CD4-positive, alpha-beta T cell treated with Interleukin-10 for 1 hour (primary cell): ENCODE measurements at places on chromosomes 11 and 22.

DNA sequence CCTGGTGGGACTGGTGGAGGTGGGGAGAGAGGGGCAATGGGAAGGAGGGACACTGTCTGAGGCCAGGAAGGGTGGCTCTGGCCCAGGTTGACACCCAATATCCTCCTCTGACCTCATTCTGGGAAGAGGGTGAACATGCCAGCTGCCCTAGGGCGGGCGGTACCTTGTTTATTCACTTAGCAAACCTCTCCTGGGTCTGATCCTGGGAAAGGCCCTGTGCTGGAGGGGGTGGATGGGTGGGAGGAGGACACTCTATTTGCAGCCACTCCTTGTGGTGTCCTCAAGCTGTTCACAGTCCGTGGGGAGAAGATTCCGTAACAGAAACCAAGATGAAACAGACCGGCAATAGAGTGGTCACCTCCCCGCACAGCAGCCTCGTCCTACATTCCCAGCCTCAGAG lies 49.7 kb upstream of the EIF3D start:
- no peak for DNase-seq

DNA sequence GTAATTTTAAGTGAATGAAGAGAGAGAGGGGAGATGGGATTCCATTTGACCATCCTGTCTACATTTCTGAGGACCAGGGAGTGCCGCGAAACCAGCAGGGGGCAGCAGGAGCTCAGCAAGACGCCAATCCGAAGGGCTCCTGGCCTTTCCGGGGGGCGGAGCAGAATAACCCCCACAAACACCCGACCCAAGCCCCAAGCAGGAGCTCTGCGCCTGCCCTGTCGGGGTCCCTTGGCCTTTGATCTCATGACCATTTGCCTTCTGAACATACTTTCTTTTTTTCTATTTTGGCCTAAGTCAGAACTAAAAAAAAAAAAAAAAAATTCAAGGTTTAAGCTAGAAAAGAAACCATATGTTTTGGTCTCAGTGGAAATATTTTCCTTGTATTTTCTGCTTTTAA lies 21.9 kb upstream of the SCN2B start:
- DNase-seq: peak; percentile 83

- DNase-seq: no peak
These were observed 780 bp upstream of the ALDH3B2 start for GRCh38 chr11:67675058-67675747.

DNA sequence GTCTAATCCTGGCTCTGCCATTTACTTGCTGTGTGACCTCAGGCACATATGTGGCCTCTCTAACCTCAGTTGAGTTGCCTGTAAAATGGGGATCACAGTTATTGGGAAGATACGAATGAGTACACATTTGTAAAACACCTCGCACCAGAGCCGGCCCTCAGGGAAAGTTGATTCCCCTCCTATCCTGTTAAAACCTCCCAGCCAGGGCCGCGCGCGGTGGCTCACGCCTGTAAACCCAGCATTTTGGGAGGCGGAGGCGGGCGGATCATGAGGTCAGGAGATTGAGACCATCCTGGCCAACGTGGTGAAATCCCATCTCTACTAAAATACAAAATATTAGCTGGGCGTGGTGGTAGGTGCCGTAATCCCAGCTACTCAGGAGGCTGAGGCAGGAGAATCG lies 7.8 kb upstream of the MYBPC3 start:
- no peak for DNase-seq

DNA sequence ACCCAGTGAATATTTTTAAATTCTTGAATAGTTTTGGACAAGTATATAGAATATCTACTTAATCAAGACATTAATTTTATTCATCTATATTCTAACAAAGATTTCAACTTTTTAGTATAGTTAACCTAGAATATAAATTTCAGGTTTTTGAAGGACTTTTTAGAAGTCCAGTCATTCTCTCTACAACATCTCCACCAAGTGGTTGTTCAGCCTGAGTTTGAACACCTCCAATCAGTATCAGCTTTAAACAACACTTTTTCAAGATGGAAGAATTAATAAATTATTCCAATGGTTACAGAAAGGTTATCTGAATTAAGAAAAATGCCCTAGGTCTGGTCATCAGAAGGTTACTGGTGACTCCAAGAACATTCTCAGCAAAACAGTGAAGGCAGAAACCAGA lies 31.8 kb downstream of the EIF3M start:
- DNase-seq: no peak

GRCh38 chr22:45163451-45164269 lies at the start of gene NUP50:
TSS of gene NUP50 (plus strand) at chr22:45163925. CDS start at chr22:45168178, 4,253 bp downstream.
- peak; percentile 97 for DNase-seq

- no peak for DNase-seq
These were observed 2.3 kb upstream of the FOLR1 start for GRCh38 chr11:72189455-72190250.

DNA sequence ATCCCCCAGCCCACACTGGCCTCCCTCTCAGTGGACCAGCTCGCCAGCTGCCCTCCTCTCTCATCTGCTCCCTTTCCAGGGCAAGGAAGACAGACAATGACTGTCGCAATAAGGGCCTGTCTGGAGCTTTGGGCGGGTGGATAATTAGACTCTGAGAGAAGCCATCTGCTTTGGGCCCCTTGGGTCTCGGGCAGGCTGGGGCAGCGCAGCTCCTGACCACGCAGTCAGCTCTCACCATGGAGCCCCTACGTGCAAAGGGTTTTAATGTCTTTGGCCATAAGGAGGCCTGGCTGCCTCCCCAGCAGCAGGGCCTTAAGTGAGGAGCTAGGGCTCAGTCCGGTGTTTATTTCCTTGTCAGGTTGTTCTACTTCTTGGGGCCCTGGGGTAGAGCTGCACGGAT lies 153.9 kb downstream of the CHST1 start:
- no peak for DNase-seq

- DNase-seq: no peak
These were observed 1342.3 kb downstream of the TBC1D22A start for GRCh38 chr22:48104766-48105165.

- DNase-seq: no peak
These were observed 96.9 kb upstream of the LARGE1 start for GRCh38 chr22:34017205-34017604.

GRCh38 chr11:69696749-69697468 lies 6.9 kb downstream of the FGF19 start:
- no peak for DNase-seq

DNA sequence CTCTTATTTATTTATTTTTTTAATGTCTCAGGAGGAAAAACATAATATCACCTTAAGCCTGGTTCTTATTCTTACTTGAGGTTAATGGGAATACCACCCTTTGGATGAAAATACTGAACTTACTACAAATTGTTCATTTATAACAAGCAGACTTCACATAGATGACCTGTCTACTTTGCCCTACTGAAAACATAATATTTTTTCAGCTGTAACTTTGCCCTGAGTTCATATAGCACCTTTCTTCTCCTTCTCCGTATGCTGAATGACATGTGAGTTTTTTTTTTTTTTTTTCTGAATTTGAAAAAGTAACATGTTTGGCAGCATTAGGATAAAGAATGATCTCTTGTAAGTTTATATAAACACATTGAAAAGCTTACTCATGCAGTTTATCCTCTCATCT lies 186.8 kb downstream of the TMEM135 start:
- no peak for DNase-seq

- no peak for DNase-seq
These were observed 565.8 kb upstream of the LRRC4C start for GRCh38 chr11:42025121-42025803.

- DNase-seq: no peak
These were observed 54.0 kb upstream of the CD44 start for GRCh38 chr11:35084817-35085440.

DNA sequence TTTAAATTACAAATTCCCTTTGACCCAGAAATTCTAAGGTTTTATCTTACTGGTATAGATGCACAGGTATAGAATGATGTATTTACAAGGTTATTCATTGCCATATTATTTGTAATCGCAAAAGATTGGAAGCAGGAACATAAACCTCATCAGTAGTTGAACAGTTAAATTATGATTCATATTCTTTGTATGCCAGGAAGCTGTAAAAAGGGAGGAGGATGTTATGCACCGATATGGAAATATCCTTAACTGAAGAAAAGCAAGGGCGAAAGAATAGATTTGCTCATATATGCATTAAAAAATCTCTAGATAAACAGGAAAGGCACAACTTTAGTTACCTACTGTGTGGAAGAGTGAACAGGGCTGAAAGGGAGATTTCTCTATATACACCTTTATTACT lies 36.7 kb downstream of the PPFIA1 start:
- DNase-seq: no peak

- peak; percentile 63 for DNase-seq
These were observed 6.9 kb upstream of the POLDIP3 start for GRCh38 chr22:42621505-42622002.

- DNase-seq: no peak
These were observed 503.2 kb downstream of the MN1 start for GRCh38 chr22:27298332-27298731.

GRCh38 chr22:28506150-28506535 lies 173.5 kb downstream of the TTC28 start:
- DNase-seq: no peak

- no peak for DNase-seq
These were observed 24.1 kb downstream of the PTPRJ start for GRCh38 chr11:48004456-48004855.

GRCh38 chr11:76190376-76190775 lies 15.9 kb downstream of the WNT11 start:
- no peak for DNase-seq

DNA sequence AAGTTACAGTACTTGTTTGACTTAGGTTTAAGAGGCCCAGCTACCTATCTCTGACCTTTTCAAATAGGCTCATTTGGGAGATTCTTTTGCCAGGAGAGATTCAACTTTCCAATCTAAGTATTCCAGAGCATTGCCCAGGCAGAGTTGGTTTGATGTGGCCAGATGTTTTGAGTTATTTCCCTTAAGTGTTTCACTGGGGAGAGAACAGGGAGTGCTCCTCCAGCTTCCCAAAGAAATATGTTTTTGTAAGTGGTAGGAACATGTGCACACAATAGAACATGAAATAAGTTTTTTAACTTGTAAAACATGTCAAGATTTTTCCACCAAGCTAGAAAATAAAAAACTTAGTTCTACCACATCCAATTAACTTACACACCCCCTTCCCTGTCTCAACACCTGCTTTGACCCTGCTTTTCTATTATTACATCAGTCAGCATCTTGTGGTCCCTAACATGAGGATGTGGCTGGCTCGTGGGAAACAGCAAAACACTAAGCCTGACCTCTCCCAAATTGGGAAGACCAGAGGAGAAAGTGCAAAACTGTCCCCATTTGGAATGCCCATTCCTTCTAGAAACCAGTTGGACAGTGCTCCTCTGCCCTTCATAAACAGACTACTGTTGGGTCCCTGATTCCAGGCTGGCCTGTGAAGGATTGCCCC lies 70.4 kb upstream of the RASSF10 start:
- no peak for DNase-seq

DNA sequence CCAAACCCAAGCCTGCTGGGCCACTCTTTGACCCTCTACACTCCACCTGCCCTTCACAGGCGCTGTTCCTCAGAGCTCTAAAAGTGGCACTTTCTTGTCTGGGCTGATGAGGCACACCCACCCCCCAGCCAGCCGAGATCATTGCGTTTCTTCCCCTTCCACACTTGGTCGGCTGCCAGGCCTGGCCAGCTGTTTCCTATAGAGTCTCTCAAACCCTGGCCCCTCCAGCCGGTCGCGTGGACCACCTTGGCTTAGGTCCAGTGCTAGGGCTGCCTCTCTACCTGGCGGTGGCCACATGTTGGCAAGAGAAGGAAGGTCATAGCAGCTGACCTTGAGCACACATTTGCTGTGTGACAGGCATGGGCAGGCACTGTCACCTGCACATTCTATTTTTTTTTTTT lies 60.6 kb downstream of the PPP6R2 start:
- no peak for DNase-seq

- no peak for DNase-seq
These were observed at the start of gene LARGE1 for GRCh38 chr22:33920197-33920540. TSS of gene LARGE1 (minus strand) at chr22:33920476.

- peak; percentile 75 for DNase-seq
These were observed 17.3 kb downstream of the EPS8L2 start for GRCh38 chr11:723120-723883.

DNA sequence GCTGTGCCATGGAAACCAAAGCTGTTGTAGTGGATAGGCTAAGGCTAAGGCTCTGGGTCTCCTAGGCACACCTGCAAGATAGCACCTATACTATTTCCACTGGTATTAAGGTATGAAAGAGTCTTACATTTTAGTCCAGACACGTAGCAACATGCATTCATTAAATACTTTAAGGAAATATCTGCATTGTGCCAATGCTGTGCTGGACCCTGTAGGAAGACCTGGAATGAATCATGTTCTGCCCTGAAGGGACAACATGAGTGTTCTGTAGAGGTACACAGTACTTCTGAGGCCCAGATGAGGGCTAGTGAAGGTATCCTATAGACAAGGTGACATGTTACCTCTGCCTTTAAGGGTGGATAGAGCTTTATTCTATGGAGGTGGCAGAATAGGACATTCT lies 35.2 kb upstream of the RRM1 start:
- DNase-seq: no peak

GRCh38 chr11:72122607-72123006 lies 10.1 kb upstream of the ANAPC15 start:
- DNase-seq: no peak

- DNase-seq: peak; percentile 32
These were observed 644 bp downstream of the SPTY2D1 start for GRCh38 chr11:18633256-18634139.

DNA sequence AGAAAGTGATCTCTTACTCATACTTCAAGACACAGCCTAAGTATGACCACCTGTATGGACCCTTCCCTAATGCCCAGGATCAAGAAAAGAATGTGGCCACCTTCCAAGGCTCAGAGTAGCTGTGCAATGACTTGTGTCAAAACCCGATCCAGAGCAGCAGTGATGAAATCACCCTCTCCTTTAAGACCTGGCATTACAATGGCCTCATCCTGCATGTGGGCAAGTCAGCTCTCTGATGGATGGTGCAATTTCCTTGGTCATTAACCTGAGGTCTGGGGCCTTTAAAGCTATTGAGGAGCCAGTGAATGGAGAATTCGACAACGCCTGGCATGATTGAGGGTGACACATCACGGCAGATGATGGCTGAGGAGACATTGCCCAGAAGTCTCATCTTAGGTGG lies 9.1 kb upstream of the TUBA8 start:
- no peak for DNase-seq

DNA sequence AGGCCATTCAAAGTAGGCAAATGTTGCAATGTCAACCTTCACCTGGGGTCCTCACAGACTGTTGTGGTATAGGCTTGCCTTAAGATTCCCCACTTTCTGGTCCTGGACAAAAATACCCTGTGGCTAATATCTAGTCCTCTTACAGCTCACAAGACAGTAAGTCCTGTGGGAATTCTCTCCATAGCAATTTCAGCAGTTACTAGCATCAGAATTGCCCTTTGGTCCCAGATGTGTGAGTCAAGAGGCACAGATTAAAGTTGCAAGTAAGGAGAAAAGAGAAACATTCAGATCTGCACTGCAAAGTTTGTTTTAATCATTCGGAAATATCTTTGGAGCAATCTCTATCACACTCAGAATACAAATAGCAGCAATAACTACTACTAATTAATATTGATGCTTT lies 420.2 kb downstream of the NTM start:
- DNase-seq: no peak
